Natural killer cell treated with Interleukin-12 subunit alpha and Interleukin-12 subunit beta and Interleukin-15 and Interleukin-18, amount 100 ng/mL, for 72 hours (primary cell): ENCODE measurements at places on chromosomes 2 and 18. TPM values are rescaled to one million over a fixed set of nuclear protein-coding genes. Genes with fewer than 3 reads are reported as not detected.
A peak's percentile ranks its signal among the peaks of the same experiment; 100 is the strongest.

Gene ABHD3
- 48.1 TPM for total RNA-seq

Gene MOCOS
- 0.24 TPM for total RNA-seq

Gene LIMS4
- 0.43 TPM for total RNA-seq

DNA sequence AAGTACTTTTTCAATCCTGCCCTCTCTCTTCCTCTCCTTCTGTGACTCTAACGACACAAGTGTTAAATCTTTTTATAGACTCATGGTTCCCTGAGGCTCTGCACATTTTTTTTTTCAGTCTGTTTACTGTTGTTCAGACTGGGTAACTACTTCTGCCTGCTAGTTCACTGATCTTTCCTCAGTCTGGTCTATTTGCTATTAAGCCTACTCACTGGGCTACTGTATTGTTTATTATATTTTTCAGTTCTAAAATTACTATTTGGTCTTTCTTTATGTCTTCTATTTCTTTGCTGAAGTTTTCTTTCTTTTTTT is 21.3 kb downstream of the PPP3R1 start:
- no peak for DNase-seq

DNA sequence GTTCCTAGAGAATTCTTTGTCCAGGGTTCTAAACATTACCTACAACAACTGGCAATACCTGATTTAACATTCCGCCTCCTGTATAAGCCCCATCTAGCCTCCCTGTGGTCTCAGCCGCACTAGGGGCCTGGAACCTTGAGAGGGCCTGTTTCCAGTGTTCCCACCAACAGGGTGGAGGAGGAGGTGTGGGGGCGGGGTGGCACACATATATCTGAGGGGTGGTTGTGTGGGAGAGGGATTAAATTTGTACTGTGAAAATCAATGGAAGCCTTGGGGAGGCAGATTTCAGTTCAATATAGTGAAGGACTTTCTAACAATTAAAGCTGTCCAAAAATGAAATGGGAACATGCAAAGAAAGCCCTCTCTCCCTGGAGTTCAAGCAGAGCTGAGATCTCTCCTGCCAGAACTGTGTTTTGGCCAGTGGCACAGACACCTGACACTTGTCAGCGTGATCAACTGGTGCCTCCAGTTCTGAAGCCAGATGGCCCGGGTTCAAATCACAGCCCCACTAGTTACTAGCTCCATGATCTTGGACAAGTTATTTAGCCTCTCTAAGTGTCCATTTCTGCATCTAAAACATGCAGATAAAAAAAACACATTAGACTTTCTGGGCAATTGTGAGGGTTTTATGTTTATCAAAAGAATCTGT is 17.0 kb upstream of the FZD7 start:
- no peak for DNase-seq

DNA sequence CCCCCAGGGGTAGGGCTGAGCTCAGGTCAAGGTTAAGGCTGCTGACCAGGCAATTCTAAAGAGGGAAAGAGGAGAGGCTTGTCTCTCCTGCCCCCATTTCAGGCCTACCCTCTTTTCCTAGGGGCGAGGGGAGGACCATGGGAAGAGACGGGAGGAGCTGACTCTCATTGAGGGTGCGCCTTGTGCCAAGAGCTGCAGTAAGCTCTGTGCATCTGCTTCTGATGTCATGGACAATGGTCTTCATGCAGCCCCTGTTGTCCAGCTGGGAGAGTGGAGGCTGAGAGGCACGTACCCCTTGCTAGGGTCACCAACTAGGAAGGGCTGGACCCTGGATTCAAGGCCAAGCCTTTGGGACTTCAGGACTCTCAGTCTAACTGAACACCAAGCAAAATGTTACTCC is 45.2 kb downstream of the PTGR3 start:
- no peak for DNase-seq

DNA sequence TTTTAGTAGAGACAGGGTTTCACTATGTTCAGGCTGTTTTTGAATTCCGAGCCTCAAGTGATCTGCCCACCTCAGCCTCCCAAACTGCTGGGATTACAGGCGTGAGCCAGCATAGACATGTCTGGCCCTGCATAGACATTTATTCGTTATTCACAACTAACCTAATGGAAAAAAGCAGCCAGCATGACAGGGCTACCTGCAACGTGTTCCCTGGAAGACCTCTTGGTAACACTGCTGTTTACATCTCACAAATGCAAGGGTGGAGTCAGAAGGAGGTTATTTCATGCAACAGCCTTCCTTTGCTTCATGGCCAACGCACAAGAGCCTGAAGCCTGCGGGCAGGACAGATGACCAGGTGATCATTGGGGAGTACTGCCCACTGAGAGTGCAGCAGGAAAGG is 9.2 kb downstream of the SERPINE2 start:
- no peak for DNase-seq

- DNase-seq = no peak
These were observed 279.5 kb downstream of the RND3 start for GRCh38 chr2:150207979-150208378.

DNA sequence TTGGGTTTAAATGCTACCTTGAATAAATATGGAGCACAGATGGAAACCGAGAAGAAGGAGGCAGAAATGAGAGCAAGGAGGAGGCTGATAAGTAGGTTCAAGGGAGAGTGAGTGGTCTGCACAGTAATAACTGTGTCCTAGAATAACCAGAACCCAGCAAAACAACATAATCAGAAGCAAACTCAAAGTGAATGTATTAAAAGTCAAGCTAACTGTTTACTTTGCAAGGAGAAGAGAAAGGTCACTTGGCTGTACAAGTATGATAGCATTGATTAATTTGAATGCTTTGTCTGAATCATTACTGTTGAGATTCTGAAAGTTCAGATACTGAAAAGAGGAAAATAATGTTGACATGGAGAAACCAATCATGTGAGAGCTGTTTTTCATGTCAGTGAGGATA is 258.8 kb downstream of the PLCL1 start:
- no peak for DNase-seq

DNA sequence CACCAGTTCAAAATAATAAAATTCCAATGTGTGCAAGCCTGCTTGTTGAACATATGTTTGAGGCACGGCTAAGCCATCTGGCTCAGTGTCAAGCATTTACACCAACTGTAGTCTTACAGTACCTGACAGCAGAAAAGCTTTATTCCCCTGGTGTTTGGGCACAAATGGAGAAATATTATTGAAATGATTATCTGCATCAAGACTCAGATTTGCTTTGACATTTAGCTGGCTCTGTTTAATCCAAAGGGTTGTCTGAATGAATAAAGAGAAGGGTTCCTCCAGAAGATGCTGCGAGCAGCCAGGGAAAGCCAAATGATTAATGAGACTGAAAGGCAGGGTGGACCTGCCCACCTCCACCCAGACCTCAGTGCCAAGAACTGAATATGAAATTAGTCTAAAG is 393.2 kb upstream of the GALNT5 start:
- DNase-seq = no peak

GRCh38 chr2:165293440-165294420 is 54.5 kb downstream of the SCN2A start:
- DNase-seq = peak; percentile 61
